ENCODE measurements at places on chromosomes 5 and 9. TPM values are rescaled to one million over a fixed set of nuclear protein-coding genes. Genes with fewer than 3 reads are reported as not detected.

DNA sequence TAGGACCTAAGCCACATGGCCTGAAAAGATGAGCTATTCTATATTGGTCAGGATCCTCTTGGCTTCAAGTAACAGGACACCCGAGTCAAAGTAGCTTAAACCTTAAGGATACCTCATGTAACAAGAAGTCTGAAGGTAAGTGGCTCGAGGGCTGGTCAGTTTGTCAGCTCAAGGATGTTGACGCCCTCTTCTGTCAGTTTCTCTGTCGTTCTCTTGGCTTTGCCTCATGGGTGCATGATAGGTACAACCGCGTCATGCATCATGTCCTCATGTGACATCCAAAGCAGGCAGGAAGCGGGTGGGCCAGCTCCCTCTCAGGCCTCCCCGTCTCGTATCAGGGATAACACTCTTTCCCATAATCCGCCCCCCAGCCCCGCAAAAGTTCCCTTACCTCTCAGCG lies 22.1 kb upstream of the TCERG1 start:
- no peak for DNase-seq

GRCh38 chr9:72454871-72455491 lies 66.4 kb upstream of the TMC1 start:
- no peak for DNase-seq

DNA sequence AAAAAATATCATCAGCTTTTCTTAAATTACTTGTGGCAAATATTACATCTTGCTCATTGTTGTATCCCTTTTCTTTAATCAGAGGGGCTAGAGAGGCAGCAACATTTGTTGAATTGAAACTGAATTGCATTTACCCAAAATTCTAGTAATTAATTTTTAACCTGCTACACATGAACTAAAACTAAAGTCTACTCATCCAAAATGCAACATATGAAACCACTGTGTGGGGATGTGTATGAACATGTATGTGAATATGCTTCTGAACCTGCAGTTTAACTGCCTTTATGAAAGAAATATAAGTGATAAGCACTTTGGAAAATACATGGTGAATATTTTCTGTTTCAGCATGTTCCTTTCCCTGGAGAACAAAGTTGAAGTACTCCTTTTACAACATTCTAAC lies 158.5 kb downstream of the KIAA0825 start:
- no peak for DNase-seq

PFN3 gene
- not detected for total RNA-seq

DNA sequence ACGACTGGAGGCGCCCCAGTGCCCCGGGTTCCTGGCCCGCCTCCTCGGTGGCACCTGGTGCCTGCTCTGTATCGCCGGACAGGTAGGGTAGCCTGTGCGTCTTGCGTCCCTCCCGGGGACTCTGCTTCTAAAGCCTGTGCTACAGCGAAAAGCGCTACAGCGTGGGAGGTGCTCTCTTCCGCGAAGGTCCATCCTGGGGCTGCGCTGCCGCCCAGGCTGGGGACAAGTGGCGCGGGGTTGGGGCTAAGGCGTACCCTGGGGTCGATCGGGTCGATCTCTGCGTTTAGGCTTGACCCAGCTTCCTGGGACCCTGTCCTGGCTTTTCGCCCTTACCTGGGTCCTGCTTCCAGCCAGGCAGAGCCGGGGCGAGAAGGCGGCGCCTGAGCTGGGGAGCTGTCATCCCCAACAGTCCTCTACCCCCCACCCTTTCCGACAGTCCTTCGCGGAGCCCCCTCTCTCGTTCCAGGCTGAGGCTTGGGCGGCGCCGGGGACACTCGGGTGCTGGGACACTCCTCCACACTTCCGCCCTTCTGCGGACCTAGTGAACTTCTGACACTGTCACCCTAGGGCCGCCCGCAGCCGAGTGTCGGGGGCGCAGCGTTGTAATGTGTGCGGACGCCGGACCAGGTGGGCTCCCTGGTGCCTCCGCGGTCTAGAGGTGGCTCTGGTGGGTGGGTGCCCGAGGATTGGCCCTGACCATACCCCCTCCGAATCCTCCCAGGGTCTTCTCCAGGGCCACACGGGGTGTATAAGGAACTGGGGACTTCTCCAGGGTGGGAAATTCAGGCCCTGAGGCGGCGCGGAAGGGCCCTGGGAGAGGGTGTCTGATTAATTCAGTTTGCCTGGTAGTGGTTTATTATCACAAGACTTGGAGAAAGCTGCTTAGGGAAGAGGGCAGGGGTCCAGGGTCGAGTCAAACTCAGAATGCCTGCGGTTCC lies 328.2 kb downstream of the SH3GL2 start:
- no peak for DNase-seq

DNA sequence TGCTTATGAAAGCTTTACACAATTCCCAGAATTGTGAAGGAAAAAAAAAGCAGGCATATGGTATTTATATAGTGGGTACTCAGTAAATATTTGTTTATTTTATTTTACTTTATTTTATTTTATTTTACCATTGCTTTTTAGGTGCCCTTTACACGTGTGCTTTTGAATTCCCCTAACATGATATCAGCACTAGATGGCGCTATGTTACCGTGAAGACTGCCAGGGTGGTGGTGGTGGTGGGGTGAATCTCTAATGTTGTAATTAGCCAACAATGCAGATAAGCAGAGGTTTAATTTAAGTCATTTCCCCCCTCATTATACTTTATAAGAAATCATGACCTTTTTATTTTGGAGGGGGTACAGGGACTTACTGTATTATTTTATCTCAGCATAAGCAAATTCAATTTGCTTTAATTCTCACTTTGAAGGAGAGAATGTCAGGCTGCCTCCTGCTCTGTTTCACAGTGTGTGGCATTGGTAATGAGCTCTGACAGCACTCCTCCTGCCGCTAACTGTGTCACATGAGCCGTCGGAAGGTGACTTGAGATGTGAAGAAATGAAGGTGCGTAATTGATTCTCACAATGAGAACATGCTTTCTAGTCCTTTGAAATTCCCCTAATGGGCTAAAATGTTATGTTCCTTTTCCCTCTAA lies 165.6 kb downstream of the YTHDC2 start:
- DNase-seq = no peak

ANXA1 gene
- 30.7 TPM for total RNA-seq

FOXD4L4 gene
- total RNA-seq = not detected

DNA sequence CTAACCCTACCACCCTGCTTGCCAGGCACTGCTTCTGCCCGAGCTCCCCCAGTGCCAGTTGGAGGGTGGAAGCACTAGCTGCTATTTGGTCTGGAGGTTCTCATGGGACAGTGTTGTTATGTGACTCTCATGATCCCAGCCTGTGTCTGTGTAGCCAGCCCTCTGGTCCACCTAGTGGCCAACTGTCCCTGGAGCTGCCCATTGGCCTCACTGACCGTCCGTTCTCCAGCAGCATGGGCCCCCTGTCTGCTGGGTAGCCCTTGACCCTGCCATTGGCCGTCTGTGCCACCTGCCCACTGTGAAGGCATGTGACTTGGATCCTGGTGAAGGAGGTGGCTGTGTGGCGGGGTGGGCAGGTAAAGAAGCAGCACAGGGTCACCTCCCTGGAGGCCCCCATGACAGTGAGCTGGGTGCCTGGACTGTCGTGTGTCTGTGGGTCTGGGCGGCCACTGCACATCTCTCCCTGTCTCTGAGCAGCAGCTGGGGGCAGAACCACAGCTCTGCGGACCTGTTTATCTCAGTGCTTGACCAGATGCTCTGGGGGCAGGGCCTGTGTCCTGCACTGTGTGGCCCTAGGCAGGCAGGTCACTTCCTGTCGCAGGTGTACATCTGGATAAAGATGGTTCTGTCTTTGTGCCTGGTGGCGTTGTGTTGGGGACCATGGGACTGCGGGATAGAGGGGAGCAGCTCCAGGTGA lies 11.4 kb downstream of the PHF2 start:
- no peak for DNase-seq

DNA sequence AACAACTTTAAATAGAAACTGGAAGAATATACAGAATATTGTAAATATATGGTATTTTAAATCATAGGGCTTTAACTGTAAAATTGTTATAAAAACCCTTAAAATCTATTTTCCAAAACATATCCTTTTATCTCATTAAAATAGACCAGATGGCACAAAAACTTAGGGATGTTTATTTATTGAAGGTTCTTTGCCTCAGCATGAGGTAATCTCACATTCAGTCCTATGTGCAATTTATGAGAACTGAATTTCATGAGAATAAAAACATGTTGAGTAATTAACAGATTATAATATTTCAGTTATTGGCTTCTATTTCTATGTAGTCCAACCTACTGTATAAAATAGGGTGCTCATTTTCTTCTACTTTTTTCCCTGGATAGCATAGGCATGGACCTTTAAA lies 329.2 kb upstream of the PRR16 start:
- no peak for DNase-seq

DNA sequence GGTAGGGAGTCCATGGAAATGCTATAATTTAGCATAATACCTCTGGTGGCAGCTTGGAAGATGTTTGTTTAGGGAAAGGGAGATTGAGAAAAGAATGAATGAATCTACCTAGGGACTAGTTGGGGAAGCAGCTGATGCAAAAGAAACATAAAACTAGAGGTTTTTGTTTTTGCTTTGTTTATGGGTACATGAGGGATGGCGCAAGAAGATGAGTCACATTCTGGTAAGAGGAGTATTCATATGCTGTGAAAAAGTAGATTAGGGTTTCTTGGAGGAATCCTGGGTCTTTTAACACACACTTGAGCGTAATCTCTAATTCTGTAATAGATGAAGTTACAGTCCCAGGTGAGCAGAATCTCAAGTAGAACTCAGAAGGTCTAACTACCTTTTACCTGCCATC lies 17.1 kb downstream of the C9orf43 start:
- no peak for DNase-seq

ENTREP1 gene
- 4.0 TPM for total RNA-seq

- DNase-seq = no peak
These were observed 12.5 kb downstream of the C5orf46 start for GRCh38 chr5:147893820-147894219.

CDX1 gene
- 0.32 TPM for total RNA-seq
